ENCODE measurements at places on chromosomes 7 and 10. TPM values are rescaled to one million over a fixed set of nuclear protein-coding genes. Genes with fewer than 3 reads are reported as not detected.

The STK31 gene
- 0.20 TPM for total RNA-seq

The PRRT4 gene
- 0.28 TPM for total RNA-seq

The ZNF485 gene
- 5.0 TPM for total RNA-seq

The LANCL2 gene
- 9.4 TPM for total RNA-seq

The TMEM139 gene
- total RNA-seq = 7.6 TPM

The GPR15LG gene
- not detected for total RNA-seq

The ANAPC16 gene
- 64.6 TPM for total RNA-seq

The NRG3 gene
- total RNA-seq = not detected

The SPAM1 gene
- total RNA-seq = not detected

The CXCL12 gene
- not detected for total RNA-seq

The MYH16 gene
- total RNA-seq = 1.3 TPM

The SNCG gene
- 1.7 TPM for total RNA-seq

The LEP gene
- not detected for total RNA-seq

The OPALIN gene
- total RNA-seq = not detected

The CCL26 gene
- not detected for total RNA-seq

The GCK gene
- total RNA-seq = 0.58 TPM

The EZH2 gene
- total RNA-seq = 17.6 TPM

The TMEM72 gene
- not detected for total RNA-seq

The GIMAP7 gene
- not detected for total RNA-seq

The GDF10 gene
- total RNA-seq = not detected

The CALCR gene
- total RNA-seq = not detected

The PLAU gene
- total RNA-seq = 1,498 TPM

The SLC13A1 gene
- total RNA-seq = not detected

The LRRD1 gene
- total RNA-seq = not detected

The CAMK2B gene
- total RNA-seq = 1.5 TPM

The PPP1R17 gene
- total RNA-seq = not detected

The SPDYE2B gene
- total RNA-seq = not detected

The CPA1 gene
- not detected for total RNA-seq

The BTBD16 gene
- 0.53 TPM for total RNA-seq

The SPDYE18 gene
- total RNA-seq = not detected

The NAT16 gene
- not detected for total RNA-seq
